NCI-H187 (cell line): ENCODE measurements at places on chromosomes 4 and X.
A peak's percentile ranks its signal among the peaks of the same experiment; 100 is the strongest.

- DNase-seq: no peak
These were observed 282.6 kb upstream of the NDST4 start for GRCh38 chr4:115396034-115396433.

DNA sequence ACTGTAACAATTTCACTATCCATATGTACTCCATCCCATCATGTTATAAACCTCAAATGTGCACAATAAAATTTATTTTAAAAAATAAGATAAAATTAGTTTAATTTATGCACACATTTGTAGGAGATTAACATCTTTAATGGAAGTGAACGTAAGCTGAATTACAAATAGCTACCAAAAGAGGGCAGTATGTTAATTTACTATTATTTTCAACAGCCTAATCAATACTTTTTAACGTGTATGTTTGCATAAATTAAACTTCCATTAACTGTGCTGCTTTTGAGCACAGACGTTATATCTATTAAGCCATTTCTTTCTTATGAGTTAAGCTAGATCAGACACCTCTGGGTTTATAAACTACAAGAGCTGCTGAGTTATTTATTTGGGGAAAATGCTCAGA is 56.5 kb upstream of the PHKA2 start:
- DNase-seq: no peak

DNA sequence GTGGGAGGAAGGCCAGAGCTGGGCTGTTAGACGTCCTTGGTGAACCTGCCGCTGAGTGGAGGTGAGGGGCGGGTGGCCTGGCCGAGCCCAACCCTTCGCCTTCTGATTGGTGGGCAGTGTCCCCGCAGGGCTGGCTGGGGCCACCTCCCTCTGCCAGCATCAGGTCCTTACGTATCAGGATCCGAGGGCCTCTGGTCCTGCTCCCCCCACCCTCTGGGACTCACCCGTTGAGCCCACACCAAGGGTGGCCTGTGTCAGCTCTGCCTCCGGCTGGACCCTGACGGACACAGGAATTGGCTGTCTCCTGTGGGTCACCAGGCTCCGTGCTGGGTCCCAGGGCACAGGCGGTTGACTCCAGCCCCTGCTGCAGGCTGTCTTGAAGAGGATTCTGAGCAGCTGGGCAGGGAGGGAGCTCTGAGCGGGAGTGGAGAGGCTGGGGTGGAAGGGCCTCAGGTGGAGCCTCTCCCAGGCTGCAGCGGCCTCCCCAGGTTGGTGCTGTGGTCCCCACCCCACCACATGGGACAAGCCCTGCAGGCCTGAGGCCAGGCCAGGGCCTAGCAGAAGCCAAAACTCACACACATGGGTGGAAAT is 58.4 kb upstream of the NKX1-1 start:
- DNase-seq: no peak

DNA sequence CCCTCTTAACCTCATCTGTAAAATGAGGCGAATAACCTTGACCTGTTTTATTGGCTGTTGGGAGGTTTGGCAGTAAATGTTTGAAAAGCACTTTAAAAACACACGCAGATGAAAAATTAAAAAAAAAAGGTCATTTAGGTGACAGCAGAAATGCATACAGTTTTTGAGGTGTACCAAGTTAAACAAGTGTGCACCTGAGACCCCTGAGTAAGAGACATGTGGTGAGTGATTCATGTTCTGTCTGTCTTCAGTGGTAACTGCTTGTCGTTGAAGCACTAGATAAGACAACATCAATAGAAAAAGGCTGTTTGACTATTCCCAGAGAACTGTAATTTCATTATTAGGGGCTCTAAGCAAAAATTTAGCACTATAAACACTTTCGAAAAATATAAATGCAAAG is 608.4 kb upstream of the PITX2 start:
- no peak for DNase-seq

DNA sequence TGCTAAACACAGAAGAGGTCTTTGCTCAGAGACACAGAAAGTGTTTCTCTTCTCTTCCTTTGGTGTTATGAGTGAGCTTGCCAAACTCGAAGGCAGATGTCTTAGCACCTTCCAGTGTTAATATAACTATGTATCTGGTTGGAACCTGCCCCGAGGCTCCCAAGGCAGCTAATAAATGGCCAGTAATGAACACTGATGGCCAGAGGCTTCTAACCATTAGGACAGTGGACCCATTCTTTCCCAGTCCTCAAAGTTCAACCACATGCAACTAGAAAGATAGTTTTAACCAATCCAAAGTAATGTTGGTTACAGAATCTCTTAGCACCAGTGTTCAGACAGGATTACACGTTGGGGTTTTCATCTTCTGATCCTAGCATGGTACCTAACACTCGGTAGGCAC is 42.7 kb upstream of the JADE1 start:
- DNase-seq: no peak

- no peak for DNase-seq
These were observed 81.8 kb downstream of the ASB9 start for GRCh38 chrX:15188039-15188438.

DNA sequence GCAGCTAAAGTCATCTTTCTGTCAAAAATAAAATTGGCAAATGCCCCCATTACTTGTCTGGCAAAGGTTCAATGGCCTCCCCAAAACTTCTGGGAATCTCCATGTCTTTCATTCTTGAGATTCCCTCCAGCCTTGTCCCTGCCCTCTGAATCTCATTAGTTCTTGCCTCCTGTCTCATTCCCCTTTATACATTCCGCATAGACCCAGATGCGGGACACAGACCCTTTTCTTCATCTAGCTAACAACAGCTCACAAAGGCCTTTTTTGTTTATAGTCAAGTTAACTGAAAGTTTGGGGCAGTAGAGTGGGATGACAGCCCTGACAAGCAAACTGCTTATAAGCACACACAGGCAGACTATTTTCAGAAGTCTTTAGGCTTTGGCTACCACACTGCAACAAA is 306.1 kb upstream of the FAM241A start:
- DNase-seq: no peak

DNA sequence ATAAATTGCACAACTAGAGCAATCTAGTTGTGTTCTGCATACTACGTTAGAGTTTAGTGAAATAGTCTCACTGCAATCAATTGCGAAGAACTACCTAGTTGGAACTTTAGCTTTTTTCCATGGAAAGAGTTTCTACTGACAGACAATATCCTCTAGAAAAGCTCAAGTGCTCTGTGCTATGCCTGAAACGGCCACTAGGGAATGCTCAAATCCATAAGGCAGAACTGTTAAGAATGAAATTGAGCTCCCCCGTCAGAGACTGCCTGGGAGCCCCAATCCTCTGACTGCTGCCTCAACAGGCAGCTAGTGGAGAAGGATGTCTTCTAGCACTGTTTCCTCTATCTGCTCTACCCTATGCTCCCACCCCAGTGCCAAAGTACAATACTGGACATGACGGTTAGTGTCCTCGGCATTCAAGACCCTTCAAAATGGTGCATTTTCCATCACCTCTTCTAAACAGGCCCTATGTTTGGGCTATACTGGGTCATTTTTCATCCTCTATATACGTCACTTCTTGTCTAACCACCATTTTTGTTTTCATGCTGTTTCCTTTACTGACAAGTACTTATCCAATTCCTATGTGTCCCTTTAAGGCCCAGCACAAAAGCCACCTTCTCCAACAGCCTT is 35.3 kb downstream of the FRMD7 start:
- DNase-seq: peak; percentile 14

- DNase-seq: no peak
These were observed 54.6 kb upstream of the GUCY1A1 start for GRCh38 chr4:155612074-155612473.

DNA sequence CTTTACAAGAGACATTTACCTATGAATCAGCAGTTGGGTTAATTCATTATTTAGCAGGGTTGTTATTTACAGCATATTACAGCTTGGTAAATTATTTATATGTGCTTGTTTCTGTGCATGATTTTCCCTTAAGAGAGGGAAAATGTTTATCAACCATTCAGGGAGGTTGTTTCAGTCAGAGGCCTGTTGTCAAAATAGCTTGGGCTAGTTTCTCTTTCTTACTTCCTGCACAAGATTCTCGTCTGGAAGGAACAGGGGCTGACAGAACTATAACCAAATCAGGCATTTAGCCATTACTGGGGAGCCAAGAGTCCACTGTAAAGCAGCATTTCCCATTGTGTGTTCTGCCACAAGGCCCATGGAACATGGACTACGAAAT is 135.8 kb downstream of the HS6ST2 start:
- no peak for DNase-seq

DNA sequence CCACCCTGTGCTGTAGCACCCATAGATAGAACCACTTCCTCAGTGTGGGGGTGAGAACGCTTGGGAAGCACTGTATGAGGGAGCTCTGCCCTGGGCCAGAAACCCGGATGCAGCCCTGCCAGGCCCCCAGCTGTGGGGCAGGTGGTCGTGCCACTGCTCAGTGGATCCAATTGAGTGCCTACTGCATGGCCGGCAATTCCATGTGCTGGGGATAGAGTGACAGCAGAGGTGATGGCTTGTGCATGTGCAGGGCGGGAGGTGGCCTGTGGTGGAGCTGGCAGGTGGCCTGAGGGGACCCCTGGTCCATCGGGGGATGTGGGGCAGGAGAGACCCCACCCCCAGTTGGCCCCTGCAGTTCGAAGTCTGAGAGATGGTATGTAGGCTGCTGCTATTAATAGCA is 60.4 kb downstream of the TRMT44 start:
- no peak for DNase-seq

DNA sequence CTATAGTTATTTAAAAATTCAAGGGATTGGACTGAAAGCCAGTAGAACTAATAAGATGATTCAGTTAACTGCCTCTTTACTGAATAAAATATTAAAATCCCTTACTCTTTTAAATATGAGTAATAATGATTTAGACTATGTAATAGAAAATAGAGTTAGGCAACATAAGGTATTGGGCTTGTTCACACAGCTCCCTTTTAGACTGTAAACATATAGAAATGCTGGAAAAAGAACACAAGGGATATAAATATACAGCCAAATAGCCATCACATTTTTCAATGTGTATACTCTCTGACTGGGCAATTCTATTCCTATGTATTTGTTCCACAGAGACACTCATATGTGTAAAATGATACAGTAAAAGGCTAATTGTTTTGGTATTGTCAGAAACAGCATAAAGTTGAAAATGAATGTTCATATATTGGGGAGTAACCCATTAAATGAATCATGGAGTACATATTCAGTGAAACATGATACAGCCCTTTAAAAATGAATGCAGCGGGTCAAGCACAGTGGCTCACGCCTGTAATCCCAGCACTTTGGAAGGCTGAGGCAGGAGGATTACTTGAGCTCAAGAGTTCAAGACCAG is 129.8 kb downstream of the TBC1D19 start:
- no peak for DNase-seq

DNA sequence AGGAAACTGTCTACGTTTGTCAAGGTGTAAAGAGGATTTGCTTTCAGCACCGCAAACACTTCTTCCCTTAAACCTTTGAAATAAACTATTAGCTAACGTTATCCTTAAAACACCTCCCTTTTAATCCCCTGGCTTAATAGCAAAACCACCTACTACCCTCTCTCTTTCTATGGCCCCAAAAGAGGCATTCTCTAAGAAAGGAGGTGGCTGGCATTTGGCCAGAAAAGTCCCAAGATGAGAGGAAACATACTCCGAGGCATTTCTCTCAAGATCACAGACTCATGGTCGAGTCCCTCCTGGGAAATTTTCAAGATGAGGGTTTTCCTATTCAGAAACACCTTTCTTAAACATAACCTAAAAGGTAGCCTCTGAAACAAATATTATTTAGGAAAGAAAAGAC is 60.6 kb upstream of the VCX3B start:
- DNase-seq: no peak

DNA sequence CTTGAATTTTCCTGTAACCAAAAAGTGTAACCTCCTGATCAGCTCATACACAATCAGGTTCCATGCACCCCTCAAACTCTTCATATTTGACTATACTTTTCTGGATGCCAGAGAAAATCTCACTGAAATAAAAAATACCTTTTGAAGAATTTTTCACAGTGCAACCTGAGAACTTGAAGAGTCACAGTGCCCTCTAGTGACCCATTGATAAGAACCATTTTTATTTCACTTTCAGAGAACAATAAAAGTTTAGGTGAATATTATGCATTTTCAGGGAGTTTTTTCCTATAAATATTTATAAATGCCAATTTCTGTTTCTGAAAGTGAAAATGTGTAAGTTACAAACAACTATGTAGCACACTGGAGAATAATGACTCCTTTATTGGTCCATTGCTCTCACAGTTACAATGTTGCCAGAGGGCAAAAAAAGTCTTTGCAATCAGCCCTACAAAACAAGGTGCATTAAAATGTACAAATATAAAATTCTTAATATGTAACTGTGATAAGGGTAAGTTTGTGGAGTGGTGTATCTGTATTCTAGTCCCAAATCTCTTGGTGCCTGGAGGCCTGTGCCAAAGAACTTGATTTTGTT is 153.6 kb upstream of the INTU start:
- no peak for DNase-seq

DNA sequence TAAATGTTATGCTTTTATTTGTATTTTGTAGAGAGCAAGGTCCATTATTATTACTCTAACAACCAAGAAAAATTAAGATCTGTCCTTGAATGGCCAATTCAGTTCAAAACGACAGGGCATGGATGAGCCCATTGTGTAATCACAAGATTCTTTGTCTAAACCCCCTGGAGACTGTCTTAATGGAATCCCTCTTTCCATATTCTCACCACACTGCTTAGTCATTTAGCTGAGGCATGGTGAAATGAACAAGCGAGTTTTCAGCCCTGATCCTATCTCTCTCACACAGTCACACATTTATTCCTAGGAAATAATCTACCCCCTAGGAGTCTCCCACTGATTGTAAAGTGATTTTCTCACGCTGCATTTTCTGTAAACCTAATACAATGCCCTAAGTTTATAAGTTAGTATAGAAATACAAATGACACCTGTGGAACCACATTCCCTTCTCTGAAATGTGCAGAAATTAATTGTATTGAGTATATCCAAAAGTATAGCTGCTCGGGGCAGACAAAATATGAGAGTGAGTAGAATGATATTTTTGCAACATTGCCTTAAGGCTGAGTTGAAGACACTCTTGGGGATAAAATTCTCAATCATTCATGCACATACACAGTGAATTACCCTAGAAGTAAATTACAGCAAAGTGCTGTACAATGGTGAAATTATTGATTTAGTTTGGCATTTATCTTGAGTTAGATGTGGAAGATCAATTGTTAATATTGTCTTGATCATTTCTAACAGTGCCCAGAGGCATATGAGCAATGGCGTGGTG is 119.7 kb upstream of the PCDH7 start:
- no peak for DNase-seq

- DNase-seq: no peak
These were observed 58.5 kb downstream of the NCAPG start for GRCh38 chr4:17869327-17869726.

GRCh38 chrX:132710656-132711155 is 221.9 kb upstream of the MBNL3 start:
- DNase-seq: no peak
